ENCODE measurements at places on chromosomes 4 and X.

- DNase-seq = no peak
Observed at GRCh38 chrX:39227371-39227770, 426.1 kb downstream of the MID1IP1 start.

DNA sequence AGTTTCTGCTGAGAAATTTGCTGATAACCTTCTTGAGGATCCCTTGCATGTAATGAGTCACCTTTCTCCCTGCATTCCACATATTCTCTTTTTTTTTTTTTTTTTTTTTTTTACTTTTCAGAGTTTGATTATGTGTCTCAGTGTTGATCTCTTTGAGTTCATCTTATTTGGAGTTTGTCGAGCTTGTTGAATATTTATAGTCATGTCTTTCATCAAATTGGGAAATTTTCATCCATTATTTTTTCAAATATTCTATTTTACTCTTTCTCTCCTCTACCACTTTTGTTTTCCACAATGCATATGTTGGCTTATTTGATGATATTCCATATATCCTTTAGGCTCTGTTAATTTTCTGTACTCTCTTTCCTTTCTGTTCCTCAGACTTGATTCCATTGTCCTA, 136.1 kb downstream of the MAD2L1 start:
- no peak for DNase-seq

- DNase-seq = no peak
Observed at GRCh38 chr4:7335344-7336066, 99.2 kb downstream of the PSAPL1 start.

DNA sequence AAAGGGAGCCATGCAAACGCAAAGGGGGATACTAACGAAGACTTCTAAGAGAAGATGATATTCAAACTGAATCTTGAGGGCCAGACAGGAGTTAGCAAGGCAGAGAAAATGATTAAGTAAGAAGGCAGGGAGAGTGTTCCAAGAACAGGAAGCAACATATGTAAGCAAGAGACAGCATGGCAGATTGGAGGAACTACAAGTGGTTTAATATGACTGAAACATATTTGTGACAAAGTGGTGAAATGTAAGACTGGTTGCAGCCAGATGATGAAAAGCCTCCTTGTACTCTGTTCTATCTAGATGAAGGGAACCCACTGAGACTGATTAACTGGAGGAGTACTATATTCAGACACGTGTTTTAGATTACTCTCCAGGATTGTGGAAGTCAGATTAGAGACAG, 116.6 kb upstream of the DIAPH2 start:
- no peak for DNase-seq

GRCh38 chr4:78552389-78553042, 946 bp downstream of the ANXA3 start:
- no peak for DNase-seq

GRCh38 chrX:69615779-69616456, at the start of gene EDA:
Gene EDA (plus strand): TSS chrX:69616113.
- DNase-seq = peak; percentile 95

DNA sequence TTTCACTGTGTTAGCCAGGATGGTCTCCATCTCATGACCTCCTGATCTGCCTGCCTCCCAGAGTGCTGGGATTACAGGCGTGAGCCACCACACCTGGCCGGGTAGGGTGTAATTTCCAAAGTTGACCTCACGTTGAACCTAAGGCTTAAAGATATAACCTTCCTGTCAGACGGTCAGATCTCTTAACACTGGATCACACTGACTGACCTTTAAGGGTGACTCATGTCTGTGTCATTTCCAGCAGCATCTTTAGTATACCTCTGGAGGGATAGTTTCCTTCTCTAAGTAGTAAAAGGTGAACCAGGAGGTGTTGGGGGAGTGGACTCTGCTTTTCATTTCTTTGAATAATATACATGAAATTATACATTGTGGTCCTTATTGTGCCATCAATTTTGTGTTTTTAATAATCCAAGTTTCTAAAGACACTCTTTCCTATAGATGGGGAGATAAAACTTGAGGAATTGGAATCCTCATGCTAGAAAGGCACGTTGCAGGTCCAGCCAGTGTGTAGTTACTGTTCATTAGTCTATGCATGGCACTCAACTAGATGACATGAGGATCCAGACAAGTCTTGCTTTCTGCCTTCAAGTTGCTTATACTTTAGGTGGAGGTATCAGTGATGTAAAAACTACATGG, 45.7 kb downstream of the ARHGAP10 start:
- DNase-seq = no peak

GRCh38 chr4:123397144-123398065, 810 bp downstream of the SPRY1 start:
- no peak for DNase-seq

DNA sequence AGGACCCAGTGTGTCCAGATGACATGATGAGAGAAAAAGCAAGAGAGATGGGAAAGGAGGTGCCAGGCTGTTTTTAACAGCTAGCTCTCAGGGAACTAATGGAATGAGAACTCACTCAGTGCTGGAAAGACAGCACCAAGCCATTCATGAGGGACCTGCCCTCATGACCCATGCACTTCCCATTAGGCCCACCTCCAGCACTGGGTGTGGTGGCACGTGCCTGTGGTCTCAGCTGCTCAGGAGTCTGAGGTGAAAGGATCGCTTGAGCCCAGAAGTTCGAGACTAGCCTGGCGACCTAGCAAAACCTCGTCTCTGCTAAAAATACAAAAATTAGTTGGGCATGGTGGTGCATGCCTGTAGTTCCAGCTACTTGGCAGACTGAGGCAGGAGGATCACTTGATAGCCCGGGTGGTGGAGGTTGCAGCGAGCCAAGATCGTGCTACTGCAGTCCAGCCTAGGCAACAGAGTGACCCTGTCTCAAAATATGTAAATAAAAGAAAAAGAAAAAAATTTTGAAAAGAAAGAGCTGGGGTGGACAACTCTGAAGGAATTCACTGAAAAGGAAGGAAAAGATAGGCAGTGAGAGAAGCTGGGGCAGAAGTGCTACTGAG, 50.9 kb downstream of the FAM193A start:
- no peak for DNase-seq

- DNase-seq = no peak
Observed at GRCh38 chr4:56575820-56576429, 70.3 kb downstream of the ARL9 start.

DNA sequence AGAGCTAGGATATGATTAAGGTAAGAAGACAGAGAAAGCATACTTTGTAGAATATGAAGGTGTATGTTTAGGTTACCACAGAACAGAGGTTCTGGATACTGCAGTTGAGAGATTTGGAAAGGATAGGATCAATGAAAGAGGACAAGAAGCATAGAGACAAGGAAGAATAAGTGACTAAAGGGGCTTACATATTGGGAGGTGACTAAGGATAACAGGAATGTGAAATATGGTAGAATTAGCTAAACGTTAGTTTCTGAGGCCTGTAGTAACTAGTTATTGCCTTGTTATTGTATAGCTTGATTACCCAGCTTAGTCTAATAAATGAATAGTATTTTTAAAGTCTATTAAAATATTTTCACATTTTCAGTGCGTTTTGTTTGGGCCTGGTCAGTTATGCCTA, 38.2 kb downstream of the CENPI start:
- DNase-seq = no peak

DNA sequence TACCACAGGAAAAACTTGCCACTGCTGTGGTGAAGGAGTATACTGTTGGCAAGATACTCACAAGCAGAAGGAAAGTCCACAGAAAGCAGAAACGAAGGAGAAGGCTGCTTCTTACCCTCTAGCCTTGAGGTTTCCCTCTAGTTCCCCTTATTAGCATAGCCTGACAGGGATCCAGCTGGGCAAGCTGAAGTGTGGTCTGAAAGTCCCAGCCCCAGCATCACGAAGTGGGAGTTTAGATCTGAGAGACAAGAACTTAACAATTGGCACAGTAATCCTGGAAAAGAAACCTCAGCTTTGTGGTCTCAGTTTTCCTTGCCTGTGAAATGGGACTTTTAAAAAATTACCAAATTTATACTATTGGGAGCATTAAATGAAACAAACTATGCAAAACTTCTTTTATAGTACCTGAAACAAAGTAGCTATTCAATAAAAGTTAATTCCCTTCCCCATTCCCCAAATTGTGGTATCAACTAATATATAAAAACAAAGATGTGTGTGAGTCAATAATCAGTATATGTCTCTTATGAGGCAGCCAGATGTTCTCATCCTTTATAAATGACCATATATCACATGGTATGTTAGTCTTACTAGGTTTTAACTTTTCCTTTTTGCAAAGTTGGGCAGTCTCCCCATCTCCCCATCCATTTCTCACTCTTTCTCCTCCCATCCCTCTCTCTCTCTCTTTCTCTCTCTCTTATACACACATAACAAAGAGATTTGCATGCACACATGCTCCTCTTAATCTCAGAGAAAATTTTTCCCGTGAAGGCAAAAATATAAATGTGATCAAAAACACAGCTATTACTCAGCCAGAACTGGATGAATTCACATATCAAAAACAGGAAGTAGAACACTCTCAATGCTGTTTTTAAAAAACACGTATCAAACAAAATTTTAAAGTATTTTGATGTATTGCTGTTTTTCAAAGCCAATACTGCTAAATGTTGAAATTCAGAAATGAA, 57.8 kb downstream of the SCFD2 start:
- DNase-seq = no peak
